ENCODE measurements at places on chromosomes 5 and 9.

DNA sequence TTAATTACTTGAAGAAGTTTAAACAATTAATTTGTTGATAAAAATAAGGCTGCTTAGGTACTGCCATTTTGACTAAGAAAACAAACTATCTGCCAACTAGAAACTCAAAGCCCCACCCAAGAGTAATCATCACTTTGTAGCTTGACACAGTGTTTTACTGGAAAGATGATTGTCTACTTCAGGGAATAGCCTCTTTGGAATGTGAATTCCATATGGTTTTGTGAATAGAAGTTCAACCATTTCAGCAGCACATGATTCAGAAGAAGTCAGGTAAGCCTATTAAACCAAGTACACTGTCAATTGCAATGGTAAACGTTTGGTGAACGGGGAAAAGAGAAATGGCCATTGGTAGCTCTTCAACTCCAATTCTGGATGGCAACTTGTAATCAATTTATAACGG lies 55.2 kb downstream of the PLK2 start:
- DNase-seq = no peak

GRCh38 chr9:76115982-76116646 lies 225.6 kb downstream of the PCSK5 start:
- no peak for DNase-seq

GRCh38 chr5:760363-761058 lies 24.0 kb downstream of the ZDHHC11B start:
- DNase-seq = no peak

DNA sequence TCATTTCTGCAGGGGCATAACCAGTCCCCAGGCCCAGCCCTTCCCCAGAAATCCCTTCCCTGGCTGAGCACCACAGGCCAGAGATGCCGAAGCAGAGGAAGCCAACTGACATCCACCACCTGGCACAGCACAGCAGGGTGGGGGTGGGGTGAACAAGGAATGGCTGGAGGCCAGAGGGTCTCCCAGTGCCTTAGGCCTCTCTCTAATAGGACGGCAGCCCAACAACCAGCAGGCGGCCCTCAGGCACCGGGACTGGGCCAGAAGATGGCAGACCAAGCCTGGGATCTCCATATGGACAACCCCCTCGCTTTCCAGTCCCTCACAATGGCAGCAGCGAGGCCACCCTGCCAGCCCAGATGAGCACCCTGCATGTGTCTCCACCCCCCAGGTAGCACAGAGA lies 13.2 kb downstream of the PDLIM4 start:
- no peak for DNase-seq

- no peak for DNase-seq
Measured at GRCh38 chr5:67002832-67003684, 193.5 kb downstream of the CD180 start.

DNA sequence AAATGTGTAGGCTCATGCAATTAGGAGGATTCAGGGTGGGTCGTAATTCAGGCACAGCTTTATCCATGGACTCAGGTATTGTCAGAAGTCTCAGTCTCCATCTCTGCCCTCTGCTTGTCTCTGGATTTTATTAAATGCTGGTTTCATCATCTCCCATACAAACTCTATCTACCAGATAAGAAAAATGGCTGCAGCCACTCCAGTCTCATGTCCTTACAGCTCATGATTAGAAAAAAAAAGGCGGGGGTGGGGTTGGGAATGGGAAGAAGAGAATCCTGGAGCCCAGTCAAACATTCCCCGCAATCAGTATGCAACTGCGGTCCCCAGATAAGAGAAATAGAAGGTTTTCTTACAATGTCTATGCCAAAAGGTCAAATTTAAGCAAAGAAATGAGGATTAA lies 7.6 kb upstream of the FBXO38 start:
- no peak for DNase-seq

DNA sequence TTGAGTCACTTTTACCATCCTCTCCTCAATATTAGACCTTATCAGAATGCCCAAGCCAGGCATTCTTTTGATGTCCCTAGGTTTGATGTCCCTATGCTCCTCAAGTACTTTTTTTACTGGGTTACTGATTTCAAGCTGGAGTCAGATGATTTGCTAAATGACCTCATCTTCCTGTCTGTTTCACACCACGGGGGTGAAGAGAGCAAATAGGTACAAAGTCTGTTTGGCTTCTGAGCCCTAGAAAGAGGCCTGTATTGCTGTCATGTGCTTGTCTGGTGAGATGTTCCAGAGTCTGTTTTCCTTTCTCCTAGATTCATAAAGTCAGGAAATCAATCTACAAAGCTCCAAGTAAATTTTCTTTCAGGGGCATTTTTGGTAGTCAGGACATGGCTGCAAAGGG lies 12.7 kb upstream of the DAB2 start:
- no peak for DNase-seq

DNA sequence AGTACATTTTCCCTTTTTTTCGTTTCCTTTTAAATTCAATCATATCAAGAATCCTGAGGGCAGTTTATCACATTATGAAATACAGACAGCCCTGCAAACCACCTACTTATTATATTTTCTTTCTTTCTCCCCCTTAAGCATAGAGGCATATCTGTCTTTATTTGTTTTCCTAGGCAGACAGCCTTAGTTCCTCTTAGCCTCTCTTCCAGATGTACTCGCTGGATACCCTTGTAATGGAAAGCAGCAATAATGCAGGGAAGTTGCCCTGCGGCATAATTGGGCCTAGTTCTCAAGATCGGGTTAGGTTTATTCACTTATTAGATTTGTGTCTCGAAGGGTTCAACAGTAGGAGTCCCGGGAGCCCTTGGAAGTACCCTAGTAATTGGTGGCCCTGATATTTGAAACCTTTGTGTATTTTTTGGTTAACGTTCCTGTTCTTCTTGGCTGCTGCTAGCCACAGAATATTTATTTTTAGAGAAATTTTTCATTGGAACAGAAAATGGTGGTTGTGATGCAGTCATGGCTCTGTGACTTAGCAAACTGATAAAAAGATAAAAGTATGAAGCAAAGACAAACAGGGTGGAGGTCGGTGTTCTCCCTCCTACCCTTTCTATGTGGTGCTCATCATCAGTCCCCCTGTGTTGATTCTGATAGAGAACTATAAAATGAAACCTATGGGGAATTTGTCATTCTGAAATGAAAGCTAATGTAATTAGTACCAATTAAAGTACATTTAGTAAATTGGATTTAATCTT lies 6.4 kb downstream of the TLE4 start:
- DNase-seq = no peak

- no peak for DNase-seq
Measured at GRCh38 chr5:95729115-95730010, 1.8 kb upstream of the RHOBTB3 start.

DNA sequence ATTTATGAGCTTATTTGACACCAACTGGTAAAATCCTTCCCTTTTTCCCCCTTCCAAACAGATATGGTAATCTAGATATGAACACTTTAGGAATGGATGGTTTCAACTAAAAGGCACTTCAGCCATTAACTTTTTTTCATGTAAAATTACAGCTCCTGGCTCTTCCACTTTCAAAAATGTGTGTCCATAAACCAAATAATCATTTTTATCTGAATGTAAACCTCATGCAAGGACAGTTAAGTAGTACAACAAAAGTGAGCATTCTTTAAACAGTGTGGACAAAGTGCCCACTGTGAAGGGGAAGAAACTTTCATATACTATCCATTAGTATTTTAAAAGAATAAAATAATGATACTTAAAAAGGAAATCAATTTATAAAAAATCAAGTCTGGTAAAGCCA lies 17.2 kb downstream of the RAB14 start:
- DNase-seq = no peak

GRCh38 chr5:181203777-181204112 lies 1.3 kb downstream of the TRIM7 start:
- DNase-seq = no peak

DNA sequence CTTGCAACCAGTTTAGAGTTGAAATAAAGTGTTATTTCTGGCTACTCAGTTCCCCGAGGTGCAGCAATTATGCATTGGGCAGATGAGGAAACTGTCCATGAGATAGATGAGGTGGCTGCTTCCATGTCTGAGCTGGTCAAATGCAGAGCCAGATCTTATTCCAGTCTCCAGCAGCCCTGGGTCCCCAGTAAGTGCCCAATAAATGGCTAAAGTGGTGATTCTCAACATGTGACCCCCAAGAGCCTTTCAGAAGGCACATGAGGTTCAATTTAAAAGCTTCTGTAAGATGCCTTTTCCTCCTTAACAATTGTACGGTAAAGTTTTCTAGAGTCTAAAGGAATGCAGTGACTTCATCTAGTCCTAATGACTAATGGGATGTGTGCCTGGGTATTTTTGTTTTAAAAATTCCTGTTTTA lies 17.5 kb downstream of the ATOX1 start:
- no peak for DNase-seq

- no peak for DNase-seq
Measured at GRCh38 chr9:105887679-105888078, 193.3 kb downstream of the TMEM38B start.

DNA sequence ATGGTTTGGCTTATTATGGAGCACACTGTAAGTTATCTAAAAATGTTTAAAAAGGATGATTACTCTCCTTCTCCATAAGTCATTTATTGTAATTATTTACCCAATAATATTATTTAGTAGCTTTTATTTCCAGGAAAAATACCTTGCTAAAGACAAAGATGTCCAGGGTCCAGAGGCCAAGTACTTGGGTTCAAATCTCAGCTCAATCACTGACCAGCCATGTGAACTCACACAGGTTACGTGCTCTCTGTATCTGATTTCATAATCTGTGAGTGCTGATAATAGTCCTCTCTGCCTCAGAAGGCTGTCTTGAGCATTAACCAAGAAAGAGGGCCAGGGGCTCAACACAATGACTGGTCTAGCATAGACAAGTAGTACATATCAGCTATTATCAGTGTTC lies 27.0 kb downstream of the ALDH1A1 start:
- no peak for DNase-seq

- DNase-seq = no peak
Measured at GRCh38 chr5:83586874-83587776, 115.6 kb downstream of the VCAN start.
